WTC11 (cell line): ENCODE measurements at places on chromosomes 4 and X. TPM values are rescaled to one million over a fixed set of nuclear protein-coding genes. Genes with fewer than 3 reads are reported as not detected.

DNA sequence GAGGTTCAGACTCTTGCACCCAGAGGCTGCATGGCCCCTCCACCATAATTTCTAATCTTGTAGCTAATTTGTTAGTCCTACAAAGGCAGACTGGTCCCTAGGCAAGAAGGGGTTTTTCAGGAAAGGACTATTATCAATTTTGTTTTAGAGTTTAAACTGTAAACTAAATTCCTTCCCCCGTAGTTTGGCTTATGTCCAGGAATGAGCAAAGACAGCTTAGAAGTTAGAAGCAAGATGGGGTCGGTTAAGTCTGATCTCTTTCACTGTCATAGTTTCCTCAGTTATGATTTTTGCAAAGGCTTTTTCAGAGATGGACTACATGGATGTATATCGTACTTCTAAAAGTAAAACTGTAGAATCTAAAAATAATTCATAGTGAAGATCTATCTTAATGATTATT is 258.1 kb upstream of the IL1RAPL1 start:
- DNase-seq = no peak

DNA sequence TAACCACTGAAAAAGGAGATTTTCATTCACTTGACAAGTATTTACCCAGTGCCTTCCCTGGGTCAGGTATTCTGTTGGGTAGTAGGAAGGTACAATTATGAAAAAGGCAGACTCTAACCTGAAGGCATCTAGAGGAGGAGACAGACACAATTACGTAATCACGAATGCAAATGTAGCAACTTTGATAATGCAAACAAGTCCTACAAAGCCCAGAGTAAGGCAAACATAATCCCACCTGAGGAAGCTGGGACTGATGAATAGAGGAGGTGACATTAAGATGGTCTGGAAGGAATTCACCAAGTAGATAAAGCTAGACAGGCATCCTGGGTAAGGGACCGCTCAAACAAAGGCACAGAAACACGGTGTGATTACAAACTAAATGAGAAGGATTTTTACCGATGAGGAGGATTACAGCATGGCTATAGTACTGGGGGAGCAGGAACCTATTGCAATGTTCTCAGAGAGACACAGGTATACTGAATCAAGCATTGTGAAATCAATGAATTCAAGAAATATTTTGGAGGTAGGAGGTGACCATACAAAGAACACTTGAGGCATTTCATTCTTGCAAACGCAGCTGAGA is 37.1 kb downstream of the TMEM150C start:
- no peak for DNase-seq

Gene FABP2
- not detected in 3 replicates for total RNA-seq

DNA sequence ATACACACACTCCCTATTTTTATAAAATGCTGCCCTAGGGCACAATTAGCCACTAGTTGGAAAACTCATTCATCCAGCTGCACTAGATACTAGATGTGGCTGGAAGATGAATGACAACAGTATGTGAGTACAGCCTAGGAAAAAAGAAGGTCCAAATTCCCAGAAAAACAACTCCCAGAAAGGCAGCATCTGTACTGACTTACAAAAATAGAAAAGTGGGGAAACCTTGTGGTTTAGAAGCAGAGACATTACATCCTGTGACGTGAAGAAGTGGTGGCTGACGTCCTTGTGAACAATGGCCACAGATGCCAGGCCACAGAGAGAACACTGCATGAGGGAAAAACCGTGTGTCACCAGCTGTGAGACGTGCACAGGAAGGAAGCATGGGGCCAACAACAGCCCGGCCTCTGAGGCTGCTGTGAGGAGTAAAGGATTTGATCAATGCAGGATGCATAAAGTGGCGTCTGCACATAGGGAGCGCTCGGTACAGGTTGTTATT is 81.2 kb downstream of the SPRY1 start:
- DNase-seq = no peak

Gene CORIN
- 0.14 to 0.33 TPM (median 0.25 TPM) in 3 replicates for total RNA-seq

DNA sequence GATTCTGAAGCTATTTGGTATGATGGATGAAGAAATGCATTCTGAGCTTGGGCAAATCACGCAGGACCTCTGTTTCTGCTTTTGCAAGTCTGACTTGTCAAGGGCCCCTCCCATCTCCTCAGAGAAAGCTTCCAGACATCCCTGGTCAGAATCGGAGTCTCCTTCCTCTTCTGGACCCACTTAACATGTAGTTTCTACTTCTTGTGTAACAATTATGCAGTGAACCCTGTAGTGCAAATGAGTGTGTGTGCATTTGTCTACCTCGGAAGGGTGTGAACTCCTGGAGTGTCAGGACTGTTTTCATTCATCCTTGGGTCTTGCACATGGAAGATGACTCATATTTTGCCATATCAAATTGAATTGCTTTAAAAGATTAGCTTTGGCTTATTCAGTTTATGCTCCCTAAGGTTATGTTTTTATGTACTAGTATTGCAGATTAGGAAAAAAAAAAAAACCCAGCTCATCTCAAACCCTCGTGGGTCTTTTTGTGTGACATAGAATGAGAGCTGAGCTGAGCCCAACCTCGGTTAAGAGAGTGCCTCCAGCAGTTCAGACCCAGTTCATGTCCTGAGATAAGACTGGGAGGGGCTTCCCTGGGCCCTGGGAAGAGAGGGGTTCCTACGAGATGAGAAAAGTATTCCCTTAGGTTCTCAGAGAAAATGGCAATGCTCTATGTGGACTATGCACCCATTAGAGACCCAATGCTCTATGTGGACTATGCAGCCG is 61.1 kb upstream of the RPL34 start:
- no peak for DNase-seq

GRCh38 chr4:89434364-89434988 is 126.9 kb upstream of the GPRIN3 start:
- no peak for DNase-seq

GRCh38 chr4:54842656-54843055 is 184.9 kb downstream of the KIT start:
- no peak for DNase-seq

Gene RNF128
- total RNA-seq = 0.99 to 1.1 TPM (median 1.0 TPM) in 3 replicates

DNA sequence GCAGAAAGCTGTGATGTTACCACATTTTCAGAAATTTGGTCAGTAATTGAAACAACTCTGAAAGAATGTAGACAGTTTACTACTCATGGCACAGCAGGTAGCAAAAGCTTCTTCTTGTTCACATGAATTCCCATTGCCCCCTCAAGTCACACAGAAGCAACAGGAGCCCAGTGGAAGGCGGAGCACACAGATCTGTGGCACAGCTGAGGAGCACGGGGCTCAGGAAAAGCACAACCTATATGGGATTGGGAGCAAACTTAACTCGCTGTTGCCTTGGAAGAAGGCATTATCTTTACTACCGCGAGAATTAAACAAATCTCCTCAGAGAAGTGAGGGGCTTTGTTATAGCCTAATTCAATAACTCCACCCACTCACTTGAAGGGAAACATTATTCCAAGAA is 358.5 kb downstream of the SPOCK3 start:
- no peak for DNase-seq

GRCh38 chr4:98528882-98529281 is 129.5 kb downstream of the TSPAN5 start:
- no peak for DNase-seq

Gene CLTRN
- 1.4 to 2.2 TPM (median 2.2 TPM) in 3 replicates for total RNA-seq

GRCh38 chr4:126727461-126727860 is 905.3 kb upstream of the INTU start:
- DNase-seq = no peak

GRCh38 chr4:34181891-34182290 is 2062.4 kb downstream of the ARAP2 start:
- DNase-seq = no peak

DNA sequence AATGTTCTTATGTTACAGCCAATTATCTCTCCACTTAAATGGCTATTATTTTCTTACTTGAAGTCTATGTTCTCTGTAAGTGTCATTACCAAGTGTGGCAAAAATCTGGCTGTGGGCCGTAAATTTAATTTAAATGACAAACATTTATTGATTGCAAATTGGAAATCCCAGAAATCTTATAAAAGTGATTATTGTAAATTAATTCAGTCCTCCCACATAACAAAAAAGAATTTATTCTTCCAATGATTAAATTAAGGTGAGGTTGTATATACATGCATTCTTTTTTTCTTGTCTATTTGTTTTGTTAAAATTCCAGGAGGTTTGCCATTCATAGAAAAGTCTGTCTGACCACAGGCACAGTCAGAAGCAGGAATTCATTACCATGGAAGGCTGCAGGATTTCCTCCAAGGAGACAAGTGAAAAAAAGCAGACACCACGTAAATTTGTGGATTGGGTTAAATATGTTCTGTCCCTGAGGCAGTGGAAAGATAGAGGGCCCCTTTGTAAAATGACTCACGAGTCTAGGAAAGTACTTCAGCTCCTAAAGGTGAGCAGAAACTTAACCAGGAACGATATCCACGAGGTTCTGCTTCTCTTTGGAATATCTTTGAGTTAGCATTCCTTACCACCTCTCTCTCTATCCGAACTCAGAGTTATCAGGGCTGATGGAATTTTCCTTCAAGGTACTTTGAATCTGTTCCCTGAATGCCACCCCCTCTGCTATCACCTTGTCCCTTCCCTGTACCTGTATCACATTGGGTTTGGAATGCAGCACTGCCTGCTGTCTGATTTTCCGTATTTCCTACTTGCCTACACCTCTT is 10.7 kb downstream of the PPARGC1A start:
- DNase-seq = no peak

DNA sequence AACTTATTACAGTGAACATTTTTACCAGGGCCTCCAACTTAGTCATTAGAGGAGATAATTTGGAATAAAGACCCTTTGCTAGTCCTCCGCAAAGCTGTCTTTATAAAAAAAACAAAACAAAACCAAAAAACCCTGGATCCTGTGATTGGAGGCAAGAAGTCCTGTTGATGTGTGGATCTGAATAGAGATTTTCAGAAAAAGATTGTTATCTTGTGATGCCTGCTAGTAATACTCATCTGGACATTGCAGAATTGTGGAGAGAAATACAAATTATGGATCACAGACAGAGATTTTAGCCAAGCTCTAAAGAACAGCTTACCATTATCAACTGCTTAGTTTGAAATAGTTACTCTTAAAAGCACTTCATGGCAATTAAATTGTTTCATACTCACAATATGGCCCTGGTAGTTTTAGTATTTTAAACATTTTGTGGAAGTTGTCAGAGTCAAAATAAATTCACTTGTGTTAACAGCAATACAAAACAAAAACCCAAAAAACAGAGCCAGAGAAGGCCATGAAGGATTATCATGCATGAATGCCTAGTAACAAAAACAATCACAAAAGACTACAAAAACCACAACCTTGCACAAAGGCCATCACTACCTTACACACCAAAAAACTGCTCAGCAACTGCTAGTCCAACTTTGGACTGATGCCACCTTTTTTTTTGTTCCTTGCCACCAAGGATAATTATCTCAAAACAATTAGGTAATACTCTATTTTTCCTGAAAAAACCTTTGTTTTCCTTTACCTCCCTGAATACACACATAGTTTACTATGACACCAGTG is 514.5 kb upstream of the SLIT2 start:
- no peak for DNase-seq

GRCh38 chr4:13670456-13671160 is 43.1 kb upstream of the BOD1L1 start:
- DNase-seq = no peak

Gene DAPP1
- 0.07 TPM in 1 of 3 replicates, not detected in the others for total RNA-seq

GRCh38 chr4:8067274-8067936 is 91.2 kb downstream of the ABLIM2 start:
- no peak for DNase-seq

- no peak for DNase-seq
Measured at GRCh38 chr4:151443247-151443646, 34.3 kb downstream of the FHIP1A start.

- DNase-seq = peak; percentile 85
Measured at GRCh38 chr4:65670331-65671031, at the start of gene EPHA5. EPHA5 (minus strand) TSS chr4:65670489; CDS start chr4:65669742, 747 bp downstream.

DNA sequence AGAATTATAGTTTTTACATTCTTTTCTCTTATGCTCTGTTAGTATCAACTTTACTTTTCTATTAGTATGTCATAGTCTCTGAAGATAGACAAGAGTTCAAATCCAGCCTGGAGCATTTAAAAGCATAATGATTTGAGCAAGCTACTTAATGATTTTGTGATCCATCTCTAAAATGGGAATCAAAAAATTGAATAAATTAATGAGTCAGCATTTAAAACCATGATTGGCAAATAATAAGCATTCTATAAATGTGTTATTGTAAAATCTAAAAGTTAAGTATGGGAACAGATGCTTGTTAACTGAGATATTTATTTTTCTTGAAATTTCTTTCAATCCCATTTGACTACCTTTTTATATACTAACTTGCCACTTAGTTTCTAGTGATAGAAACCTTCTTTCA is 391.6 kb downstream of the PCDH7 start:
- no peak for DNase-seq

GRCh38 chrX:34381241-34381640 is 249.1 kb upstream of the FAM47A start:
- DNase-seq = no peak

Gene PNCK
- 8.6 to 14.3 TPM (median 12.1 TPM) in 3 replicates for total RNA-seq

DNA sequence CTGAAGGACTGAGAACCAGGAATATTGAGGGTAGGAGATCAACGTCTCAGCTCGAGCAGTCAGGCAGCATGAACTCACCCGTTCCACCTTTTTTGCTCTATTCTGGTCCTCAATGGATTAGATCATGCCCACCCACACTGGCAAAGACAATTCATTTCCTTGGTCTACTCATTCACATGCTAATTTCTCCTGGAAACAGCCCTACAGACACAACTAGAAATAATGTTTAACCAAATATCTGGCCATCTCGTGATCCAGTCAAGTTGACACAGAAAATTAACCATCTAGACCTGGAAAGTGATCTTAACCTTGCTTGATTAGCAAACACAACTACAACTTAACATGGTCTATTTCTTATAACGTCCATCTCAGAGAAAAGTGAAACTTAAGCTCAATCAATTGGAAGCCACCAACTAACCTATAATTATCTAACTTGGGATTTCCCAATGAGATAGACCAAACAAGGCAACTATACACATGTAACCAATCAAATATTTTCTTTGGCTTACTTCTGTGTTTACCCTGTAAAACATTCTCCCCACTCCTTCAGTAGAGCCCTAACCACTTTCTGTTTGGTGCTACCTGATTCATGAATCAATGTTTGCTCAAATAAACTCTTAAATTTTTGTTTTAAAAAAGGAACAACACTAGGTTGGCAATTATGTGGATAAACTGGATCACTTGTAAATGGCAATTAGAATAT is 69.7 kb upstream of the MAMLD1 start:
- DNase-seq = no peak

DNA sequence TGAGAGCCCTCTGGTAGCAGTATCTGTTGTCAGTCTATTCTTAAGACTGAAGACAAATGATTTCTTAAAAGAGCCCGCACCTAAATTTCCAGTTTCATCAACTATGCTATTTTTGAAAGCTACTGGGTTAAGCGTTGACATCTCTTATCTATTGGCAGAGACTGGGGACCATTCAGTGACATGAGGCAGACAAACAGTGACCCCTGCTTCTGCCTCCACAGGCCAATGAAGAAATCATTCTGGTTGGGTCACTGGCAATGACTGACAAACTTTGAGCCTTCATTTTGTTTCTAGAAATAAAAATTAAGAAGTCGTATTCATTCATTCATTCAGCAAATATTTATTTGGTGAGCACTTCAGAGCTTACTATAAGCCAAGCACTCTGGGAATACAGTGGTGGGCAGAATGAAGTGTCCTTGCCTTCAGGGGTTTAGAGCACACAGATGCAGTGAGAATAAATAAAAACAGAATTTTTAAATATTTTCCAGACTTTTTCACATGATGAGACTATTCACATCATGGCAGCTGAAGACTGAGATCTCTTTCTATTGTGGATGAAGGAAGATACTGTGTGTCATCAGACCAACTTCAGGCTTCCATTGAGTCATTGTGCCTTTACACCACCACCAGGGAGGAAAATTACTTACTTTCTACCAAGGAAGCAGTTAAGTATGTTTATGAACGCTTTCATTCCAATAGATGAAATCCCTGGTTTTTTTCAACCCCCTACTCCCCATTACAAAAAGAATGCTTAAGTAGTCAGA is 36.0 kb downstream of the SORBS2 start:
- DNase-seq = no peak

Gene ENPP6
- 0.09 to 0.27 TPM (median 0.09 TPM) in 3 replicates for total RNA-seq
